ENCODE measurements at places on chromosomes 7 and 10.
A peak's percentile ranks its signal among the peaks of the same experiment; 100 is the strongest.

DNA sequence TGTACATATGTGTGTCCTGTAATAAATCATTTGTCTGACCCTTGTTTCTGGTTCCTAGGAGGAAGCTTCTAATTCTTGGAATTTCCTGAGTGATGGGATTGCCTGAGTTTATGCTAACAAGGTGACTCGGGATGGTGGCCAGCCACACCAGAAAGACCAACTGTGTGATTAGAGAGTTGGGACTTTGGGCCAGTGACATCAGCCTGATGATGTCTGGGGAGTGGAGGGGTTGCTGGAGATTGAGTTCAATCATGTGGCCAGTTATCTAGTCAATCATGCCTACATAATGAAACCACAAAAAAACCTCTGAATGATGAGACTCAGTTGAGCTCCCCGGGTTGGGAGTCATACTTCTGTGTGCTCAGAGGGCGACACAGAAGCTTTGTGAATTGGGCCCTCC is 23.5 kb upstream of the CARD11 start:
- no peaks in the 10 kb centered on the region for H3K27me3 ChIP-seq
- no peak overlapping the region for H3K27ac ChIP-seq
- H3K4me3 ChIP-seq: no peak overlapping the region

DNA sequence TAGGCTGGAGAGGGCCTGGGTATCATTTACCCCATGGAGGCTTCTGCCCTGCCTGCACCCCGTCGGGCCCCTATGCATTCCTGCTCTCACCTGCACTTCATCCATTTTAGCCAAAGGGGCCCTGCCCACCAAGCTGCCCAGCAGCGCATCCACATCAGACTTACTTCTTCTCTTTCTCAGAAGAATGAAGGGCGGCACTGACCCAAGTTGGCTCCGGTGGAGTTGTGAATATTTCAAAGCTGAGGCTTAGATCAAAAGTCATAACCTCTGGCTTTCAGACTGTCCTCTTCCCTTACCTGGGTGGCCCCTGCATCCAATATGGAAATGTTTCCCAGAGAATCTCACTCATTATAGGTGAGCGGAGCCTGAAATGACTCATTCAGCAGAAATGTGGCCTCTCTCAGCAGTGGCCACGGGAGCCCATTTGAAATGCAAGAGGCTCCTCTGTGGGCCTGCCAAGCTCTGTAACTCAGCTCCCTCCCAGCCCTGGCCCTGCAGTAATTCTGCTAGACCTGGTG is 117.6 kb upstream of the TCF7L2 start:
- no peak overlapping the region for H3K4me3 ChIP-seq
- H3K4me1 ChIP-seq: no peaks in the 10 kb centered on the region
- no peak overlapping the region for H3K27ac ChIP-seq
- no peaks in the 10 kb centered on the region for H3K27me3 ChIP-seq

DNA sequence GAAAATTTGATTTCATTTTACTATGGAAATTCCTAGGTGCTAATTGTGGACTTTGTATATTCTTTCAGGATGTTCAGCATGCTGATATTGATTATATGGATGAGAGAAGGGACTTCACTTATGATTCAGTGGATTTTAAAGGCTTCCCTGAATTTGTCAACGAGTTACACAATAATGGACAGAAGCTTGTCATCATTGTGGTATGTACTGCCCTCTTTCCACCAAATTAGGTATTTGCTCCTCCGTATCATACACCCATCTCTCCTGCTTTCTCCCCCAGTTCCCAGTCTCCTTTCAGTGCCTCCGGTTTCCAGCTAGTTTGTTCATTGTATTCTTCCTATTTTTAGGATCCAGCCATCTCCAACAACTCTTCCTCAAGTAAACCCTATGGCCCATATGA is 34.6 kb downstream of the MGAM start:
- H3K27ac ChIP-seq: no peak overlapping the region
- H3K27me3 ChIP-seq: no peaks in the 10 kb centered on the region
- no peaks in the 10 kb centered on the region for H3K4me1 ChIP-seq
- H3K36me3 ChIP-seq: no peaks in the 10 kb centered on the region
- no peak overlapping the region for H3K4me3 ChIP-seq

DNA sequence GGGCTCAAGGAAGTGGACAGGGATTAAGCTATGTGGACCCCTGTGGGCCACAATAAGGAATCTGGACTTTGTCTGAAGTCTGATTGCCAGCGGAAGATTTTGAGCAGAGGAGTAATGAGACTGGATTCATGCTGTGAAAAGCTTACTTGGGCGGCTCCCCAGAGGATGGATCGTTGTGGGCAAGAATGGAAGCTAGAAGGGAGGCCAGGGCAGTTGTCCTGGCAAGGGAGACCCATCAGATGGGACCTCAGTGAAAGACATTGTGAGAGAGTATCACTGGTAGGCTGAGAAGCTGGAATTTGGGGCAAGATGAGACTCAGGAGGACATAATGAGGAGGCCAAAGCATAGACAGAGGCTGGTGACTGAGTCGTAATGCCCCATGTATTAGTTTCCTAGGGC is 15.6 kb downstream of the ABCC2 start:
- H3K27ac ChIP-seq: no peak overlapping the region
- no peaks in the 10 kb centered on the region for H3K4me1 ChIP-seq
- DNase-seq: no peak
- H3K4me3 ChIP-seq: no peak overlapping the region
- no peaks in the 10 kb centered on the region for H3K27me3 ChIP-seq
- H3K36me3 ChIP-seq: no peaks in the 10 kb centered on the region

DNA sequence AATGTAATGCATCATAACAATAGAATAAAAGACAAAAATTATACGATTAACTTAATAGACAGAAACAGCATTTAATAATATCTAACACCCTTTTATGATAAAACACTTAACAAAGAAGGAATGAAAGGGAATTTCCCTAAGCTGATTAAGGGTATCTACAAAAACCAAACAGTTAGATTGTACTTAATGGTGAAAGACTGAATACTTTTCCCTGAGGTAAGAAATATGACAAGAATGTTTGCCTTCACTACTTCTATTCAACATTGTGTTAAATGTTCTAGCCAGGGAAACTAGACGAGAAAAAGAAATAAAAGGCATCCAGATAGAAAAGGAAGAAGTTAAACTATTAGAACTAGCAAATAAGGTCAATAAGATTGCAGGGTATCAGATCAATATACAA is 276.9 kb downstream of the BAMBI start:
- DNase-seq: no peak
- H3K27me3 ChIP-seq: no peaks in the 10 kb centered on the region
- H3K36me3 ChIP-seq: no peaks in the 10 kb centered on the region
- H3K4me1 ChIP-seq: no peaks in the 10 kb centered on the region
- no peak overlapping the region for H3K27ac ChIP-seq

GRCh38 chr7:122438006-122438405 is 133.5 kb upstream of the FEZF1 start:
- no peak for DNase-seq
- no peaks in the 10 kb centered on the region for H3K36me3 ChIP-seq
- H3K27me3 ChIP-seq: no peaks in the 10 kb centered on the region
- no peak overlapping the region for H3K27ac ChIP-seq
- H3K4me1 ChIP-seq: no peaks in the 10 kb centered on the region

DNA sequence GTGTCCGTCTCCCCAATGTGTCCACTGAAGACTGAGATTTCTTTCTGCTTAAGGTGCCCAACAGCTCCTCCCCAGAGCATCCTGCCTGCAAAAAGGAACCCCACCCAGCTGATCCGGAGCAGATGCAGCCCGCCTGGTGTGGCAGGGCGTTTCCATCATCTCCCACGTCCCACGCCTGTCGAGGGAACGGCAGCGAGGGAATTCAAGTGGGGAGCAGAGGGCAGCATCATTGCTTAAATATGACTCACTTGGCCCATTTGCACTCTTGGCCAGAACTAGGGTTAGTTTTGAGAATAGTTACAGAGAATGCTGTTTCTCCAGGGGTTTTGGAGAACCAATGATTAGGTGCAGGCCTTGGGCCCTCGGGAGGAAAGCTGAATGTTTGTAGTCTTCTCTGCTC is 20.8 kb downstream of the VWA2 start:
- H3K36me3 ChIP-seq: no peaks in the 10 kb centered on the region
- DNase-seq: no peak
- H3K4me1 ChIP-seq: peaks cover 22% of the 10 kb centered on the region
- no peak overlapping the region for H3K27ac ChIP-seq
- H3K4me3 ChIP-seq: no peak overlapping the region
- no peaks in the 10 kb centered on the region for H3K27me3 ChIP-seq

- H3K27ac ChIP-seq: no peak overlapping the region
- H3K4me3 ChIP-seq: no peak overlapping the region
- H3K27me3 ChIP-seq: no peaks in the 10 kb centered on the region
- H3K36me3 ChIP-seq: no peaks in the 10 kb centered on the region
- no peak for DNase-seq
Measured at GRCh38 chr10:16976803-16977202, 152.8 kb downstream of the CUBN start.

- DNase-seq: no peak
- no peaks in the 10 kb centered on the region for H3K36me3 ChIP-seq
- peaks cover 5% of the 10 kb centered on the region for H3K4me1 ChIP-seq
Measured at GRCh38 chr7:16929146-16929762, 47.5 kb upstream of the AGR3 start.

DNA sequence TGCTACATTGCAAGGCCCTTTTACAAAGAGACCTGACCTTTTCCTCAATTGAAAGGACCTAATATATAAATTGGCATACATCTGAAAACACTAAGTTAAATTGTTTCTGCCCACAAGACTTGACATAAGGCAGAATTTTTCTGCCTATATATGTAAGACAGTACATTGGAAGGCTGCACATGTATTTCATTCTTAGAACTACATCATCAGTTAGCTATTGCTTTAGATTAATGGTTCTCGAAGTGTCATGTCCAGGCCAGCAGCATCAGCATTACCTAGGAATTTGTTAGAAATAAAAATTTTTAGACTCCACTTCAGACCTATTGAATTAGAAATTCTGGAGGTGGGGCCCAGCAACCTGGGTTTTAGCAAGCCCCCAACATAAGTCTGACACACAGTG is 373.9 kb downstream of the LRRTM3 start:
- H3K4me3 ChIP-seq: no peak overlapping the region
- H3K27me3 ChIP-seq: no peaks in the 10 kb centered on the region
- no peak for DNase-seq
- no peaks in the 10 kb centered on the region for H3K36me3 ChIP-seq

- DNase-seq: peak; percentile 60
- H3K27ac ChIP-seq: no peak overlapping the region
- H3K27me3 ChIP-seq: no peaks in the 10 kb centered on the region
- H3K36me3 ChIP-seq: no peaks in the 10 kb centered on the region
- H3K4me1 ChIP-seq: no peaks in the 10 kb centered on the region
Measured at GRCh38 chr7:33998476-33998875, 93.1 kb downstream of the BMPER start.

DNA sequence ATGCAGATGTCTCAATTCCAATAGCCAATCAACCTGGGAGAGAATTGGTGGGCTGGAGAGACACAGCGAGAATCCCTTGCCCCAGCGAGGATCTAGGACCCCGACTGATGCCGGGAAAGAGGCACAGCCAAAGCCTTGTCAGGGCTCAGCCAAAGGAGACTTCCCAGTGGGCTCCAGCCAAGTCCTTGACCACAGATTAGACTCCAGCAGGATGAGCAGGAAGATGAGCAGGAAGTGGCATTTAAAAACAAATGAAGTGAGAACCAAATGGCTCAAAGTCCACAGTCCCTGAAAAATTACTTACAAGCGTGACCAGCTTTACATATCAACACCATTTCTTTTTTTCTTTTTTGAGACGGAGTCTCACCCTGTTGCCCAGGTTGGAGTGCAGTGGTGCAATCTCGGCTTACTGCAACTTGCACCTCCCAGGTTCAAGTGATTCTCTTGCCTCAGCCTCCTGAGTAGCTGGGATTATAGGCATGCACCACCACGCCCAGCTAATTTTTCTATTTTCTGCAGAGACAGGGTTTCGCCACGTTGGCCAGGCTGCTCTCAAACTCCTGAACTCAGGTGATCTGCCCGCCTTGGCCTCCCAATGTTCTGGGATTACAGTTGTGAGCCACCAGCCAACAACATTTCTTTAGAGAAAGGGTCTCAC is 40.2 kb downstream of the CTBP2 start:
- DNase-seq: no peak
- no peaks in the 10 kb centered on the region for H3K27me3 ChIP-seq
- no peaks in the 10 kb centered on the region for H3K4me1 ChIP-seq
- H3K4me3 ChIP-seq: no peak overlapping the region
- no peaks in the 10 kb centered on the region for H3K36me3 ChIP-seq

DNA sequence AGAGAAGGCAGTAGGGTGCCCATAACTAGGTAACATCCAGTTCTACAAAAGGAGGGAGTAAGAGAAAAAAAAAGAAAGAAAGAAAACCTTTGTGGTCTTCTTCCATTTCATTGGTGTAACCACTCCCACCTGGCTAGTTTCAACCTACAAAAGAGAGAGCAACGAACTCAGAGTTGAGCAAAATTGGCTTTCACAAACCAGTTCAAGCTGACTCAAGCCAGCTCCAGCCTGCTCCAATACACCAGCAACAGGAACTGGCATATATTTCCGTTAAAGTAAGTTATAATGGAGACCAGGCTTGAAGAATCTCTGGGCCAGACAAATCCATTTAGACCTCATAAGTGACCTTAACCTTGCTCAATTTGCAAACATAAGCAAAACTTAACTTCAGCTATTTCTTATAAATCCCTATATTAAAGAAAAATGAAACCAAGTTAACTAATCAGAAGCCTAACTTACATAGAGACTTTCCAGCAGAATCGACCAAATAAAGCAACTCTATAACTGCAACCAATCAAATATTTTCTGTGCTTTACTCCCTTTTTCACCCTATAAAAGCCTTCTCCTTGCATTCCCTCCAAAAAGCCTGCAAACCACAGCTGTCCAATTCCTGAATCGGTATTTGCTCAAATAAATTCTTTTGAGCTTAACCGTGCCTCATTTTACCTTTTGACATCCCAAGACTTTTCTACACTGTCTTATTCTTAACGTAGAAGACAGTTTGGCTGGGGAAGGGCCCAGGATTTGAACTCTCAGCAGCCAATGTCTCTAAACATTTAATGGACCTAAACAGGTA is 10.1 kb downstream of the ANKRD22 start:
- H3K36me3 ChIP-seq: no peaks in the 10 kb centered on the region
- no peak overlapping the region for H3K4me3 ChIP-seq
- H3K27ac ChIP-seq: no peak overlapping the region
- no peak for DNase-seq
- no peaks in the 10 kb centered on the region for H3K4me1 ChIP-seq

DNA sequence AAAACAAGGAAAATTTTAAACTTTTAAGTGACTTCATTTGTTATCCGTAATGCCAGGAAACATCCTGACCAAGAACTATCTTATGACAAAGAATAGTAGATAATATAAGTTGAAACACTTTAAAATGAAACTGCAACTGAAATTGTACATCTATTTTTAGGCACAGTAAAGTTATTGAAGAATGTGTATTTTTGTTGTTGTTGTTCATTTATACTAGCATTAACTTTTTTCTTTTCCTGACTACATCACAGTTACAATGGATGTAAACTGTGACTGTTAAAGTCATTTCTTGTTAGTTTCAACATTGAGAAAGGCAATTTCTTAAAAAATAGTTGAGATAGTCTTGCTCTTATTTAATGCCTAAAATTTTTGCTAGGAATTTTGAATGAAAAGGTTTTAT is 2.6 kb downstream of the CPED1 start:
- no peak for DNase-seq
- peaks cover 53% of the 10 kb centered on the region for H3K4me1 ChIP-seq
- peak overlapping the region; percentile 92 for H3K27ac ChIP-seq
- peak overlapping the region; percentile 3 for H3K4me3 ChIP-seq

GRCh38 chr7:120876922-120877321 is 19.0 kb upstream of the TSPAN12 start:
- H3K36me3 ChIP-seq: no peaks in the 10 kb centered on the region
- no peak for DNase-seq
- no peak overlapping the region for H3K4me3 ChIP-seq

- H3K27me3 ChIP-seq: peaks cover 46% of the 10 kb centered on the region
- peak overlapping the region; percentile 16 for H3K4me3 ChIP-seq
- peaks cover 29% of the 10 kb centered on the region for H3K4me1 ChIP-seq
- H3K36me3 ChIP-seq: no peaks in the 10 kb centered on the region
- DNase-seq: no peak
Measured at GRCh38 chr7:97733276-97734161, 1.6 kb downstream of the TAC1 start.
